ENCODE measurements at places on chromosomes 5 and 9. TPM values are rescaled to one million over a fixed set of nuclear protein-coding genes. Genes with fewer than 3 reads are reported as not detected.
A peak's percentile ranks its signal among the peaks of the same experiment; 100 is the strongest.

- DNase-seq, result no peak
Measured at GRCh38 chr5:1911773-1912235, 29.1 kb upstream of the IRX4 start.

DNA sequence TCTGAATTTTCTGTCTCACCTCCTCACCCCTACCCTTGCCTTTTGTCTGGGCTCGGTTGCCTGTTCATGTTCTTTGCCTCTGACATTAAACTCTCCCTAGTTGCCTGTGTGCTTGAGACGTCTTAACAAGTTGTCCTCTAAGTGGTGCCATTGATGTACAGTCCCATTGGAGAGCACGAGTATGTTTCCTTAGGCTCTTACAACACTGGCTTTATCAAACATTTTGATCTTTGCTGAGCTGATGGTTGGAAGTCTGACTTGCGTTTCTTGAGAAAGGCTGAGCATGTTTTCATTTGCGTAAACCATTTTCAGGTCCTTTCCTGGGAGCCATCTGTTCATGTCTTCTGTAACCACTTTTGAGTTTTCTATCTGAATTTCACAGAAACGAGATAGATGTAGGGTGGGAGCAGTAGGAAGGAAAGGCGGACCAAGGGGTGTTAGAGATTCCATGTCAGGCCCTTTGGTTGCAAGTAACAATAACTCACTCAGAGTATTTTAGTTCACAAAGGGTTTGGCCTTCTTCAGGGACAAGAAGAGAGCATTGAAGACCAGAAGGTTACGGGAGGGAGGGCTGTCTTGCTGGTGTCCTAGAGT is 35.4 kb downstream of the OTULIN start:
- DNase-seq, result no peak

GRCh38 chr9:131593091-131593820 is 47.9 kb downstream of the PRRT1B start:
- DNase-seq, result no peak

DNA sequence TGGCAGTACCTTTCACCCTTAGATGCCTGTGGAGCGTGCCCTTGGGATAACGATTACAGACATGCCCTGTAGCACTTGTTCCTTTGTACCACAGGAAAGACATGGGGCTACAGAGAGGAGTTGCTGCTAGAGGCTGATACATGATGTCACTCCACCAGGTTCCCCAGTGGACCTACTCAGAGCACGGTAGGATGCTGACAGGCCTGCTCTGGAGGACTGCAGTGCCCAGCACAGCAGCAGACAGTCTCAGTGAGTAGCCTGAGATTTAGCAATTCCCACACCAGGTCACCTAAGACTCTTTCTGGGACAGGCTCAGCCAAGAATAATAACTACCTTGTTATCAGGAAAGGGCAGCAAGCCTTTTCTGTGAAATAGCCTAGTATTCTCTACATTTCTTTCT is 28.8 kb downstream of the PDE4D start:
- no peak for DNase-seq

DNA sequence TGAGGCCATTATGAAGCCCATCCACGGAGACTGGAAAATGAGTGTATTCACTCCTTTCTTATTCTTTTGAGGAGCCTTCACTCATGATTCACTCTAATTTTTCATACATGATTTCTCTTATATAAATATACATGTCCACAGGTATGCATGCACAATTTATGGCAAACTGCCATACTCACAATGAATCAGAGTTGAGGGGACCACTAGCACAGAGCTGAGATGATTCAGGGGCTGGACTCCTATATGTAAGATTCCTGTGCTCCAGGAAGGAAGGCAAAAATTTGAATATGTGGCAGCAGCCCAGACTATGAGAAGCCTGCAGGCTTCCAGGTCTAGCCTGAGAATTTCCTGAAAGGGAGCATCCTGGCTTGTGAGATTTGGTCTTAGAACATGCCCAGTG is 484.6 kb downstream of the PRELID2 start:
- DNase-seq, result no peak

DNA sequence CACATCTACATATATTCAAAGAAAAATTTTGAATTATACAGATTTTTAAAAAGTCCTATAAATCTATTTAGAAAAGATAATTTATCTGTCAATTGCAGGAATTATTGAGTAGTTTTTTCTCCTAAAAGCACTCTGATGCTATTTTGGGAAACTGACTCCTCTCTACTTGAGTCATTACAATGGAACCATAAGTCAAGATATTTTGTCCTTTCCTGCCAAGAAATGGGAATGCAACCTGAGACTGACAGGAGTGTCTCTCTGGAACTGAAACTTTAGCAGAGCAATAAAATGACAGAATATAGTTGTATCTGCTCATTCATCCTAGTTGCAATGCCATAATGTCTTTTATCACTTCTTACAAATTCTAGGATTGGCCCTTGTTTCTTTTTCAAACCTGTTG is 48.6 kb downstream of the CARTPT start:
- no peak for DNase-seq

GRCh38 chr5:10102706-10103497 is 146.8 kb downstream of the ATPSCKMT start:
- DNase-seq, result no peak

GRCh38 chr5:150065346-150065745 is 21.0 kb downstream of the CSF1R start:
- DNase-seq, result no peak

DNA sequence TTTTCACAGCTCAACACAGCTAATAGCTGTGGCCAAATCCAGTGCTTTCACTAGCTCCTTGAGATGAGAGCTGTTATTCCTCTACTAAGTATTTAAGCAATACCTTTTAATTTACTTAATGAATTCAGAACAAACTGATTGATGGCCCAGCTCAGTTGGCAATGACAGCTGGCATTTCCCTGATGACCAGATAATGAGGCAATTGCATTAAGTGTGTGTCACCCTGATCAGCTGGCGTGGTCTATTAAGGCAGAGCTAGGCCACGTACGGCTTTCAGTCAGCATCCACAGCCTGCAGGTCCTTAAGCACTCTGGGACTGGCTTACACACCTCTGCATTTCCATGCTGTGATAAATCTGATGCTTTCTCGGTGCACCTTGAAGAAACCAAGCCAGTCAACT is 34.4 kb downstream of the TTLL11 start:
- DNase-seq, result no peak

DNA sequence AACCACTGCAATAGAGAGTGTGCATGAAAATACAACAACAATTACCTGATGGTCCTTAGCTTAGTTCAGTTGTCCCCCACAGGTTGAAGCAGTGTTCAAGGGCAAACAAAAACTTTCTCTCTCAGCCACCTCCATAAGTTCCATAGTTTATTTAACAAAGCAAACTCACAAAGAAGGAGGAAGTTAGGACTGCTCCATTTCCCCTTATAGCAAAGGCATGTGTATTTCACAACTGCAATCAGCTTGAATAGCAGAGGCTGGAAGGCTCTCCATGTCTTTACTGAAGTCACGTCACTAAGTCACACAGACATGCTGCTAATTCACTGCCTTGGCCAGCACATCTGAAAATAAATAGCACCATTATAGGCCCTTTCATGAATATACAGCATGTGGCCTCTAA is 43.3 kb downstream of the DOCK8 start:
- no peak for DNase-seq

GRCh38 chr9:1804128-1804865 is 210.8 kb upstream of the SMARCA2 start:
- DNase-seq, result no peak

DNA sequence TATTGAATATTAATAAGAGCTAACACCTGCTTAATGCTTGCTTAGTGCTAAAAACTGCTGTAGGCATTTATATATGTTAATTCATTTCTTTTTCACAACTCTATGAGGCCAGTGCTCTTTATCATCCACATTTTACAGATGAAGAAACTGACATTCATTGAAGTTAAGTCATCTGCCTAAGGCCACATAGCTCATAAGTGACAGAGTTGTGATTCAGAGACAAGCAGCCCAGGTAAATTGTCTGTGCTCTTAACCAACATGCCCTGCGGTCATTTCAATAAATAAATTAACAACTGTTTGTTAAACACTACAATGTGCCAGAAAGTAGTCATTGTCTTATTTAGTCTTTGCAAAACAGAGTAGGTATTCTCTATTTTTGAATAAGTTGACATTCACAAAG is 1354.4 kb upstream of the C9orf72 start:
- DNase-seq, result no peak

GRCh38 chr9:122158202-122158601 is 1.4 kb downstream of the NDUFA8 start:
- DNase-seq, result no peak

DNA sequence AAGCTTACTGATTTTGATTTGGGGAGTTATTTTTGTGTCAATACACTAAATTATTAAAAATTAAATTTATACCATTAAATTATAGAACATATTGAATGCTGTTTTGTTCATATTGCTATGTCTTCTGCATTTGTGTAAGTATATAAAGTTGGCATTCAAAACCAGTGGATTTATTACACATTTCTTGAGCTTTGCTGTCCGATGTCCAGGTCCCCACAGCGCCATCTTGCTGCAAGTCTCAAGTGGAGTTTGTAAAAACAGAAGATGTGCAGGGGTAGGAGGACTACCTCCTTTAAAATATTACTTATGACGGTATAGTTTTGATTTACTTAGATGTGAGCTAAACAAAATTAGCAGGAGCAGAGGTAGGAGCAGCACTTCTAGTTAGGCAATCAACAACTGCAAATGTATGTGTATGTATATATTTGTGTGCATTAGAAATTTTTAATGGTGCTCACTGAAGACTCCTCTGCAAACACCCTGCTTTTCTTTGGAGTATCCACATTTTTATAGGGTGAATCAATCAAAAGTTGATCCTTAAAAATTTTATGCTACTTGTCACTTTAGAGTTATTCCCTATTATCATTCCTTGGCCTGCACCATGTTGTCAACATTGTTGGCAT is 37.4 kb downstream of the CPEB4 start:
- peak; percentile 45 for DNase-seq

DNA sequence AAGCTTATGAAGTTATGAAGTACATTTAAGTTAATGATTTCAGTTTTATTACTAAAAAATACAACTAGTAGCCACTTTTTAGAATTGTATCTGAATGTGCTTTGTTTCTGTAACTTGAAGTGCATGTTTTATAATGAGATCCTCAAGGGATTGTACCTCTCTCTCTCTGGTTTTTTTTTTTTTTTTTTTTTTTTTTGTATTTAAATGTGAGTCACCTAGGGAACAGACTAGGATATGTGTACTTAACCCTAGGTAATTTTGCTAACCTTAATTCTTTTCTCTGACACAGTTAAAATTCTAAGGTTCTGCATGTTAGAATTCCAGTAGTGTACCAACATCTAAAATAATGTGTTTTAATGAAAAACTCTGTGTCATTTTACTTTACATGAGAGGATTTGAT is 59.5 kb downstream of the CDC42SE2 start:
- DNase-seq, result no peak

GRCh38 chr5:89597878-89598277 is 714.9 kb upstream of the MEF2C start:
- no peak for DNase-seq

GRCh38 chr5:56641635-56642260 is 173.6 kb upstream of the MAP3K1 start:
- no peak for DNase-seq

GRCh38 chr5:6296524-6296923 is 81.8 kb downstream of the MED10 start:
- no peak for DNase-seq

- DNase-seq, result no peak
Measured at GRCh38 chr9:18405240-18405639, 68.7 kb upstream of the ADAMTSL1 start.

DNA sequence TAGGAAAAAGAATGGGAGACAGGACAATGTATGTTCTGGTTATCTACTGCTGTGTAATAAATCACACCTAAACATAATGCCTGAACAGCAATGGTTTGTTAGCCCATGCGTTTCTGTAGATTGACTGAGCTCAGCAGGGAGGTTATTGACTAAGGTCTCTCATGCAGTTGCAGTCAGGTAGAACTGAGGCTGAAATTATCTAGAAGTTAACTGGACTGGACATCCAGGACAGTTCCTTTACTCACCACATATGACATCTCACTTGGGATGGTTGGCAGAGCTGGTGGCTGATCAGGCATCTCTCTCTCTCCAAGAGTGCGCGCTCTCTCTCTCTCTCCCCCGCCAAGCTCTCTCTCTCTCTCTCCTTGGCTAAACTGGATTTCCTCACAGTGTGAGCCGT is 8.9 kb upstream of the FOXB2 start:
- no peak for DNase-seq

DNA sequence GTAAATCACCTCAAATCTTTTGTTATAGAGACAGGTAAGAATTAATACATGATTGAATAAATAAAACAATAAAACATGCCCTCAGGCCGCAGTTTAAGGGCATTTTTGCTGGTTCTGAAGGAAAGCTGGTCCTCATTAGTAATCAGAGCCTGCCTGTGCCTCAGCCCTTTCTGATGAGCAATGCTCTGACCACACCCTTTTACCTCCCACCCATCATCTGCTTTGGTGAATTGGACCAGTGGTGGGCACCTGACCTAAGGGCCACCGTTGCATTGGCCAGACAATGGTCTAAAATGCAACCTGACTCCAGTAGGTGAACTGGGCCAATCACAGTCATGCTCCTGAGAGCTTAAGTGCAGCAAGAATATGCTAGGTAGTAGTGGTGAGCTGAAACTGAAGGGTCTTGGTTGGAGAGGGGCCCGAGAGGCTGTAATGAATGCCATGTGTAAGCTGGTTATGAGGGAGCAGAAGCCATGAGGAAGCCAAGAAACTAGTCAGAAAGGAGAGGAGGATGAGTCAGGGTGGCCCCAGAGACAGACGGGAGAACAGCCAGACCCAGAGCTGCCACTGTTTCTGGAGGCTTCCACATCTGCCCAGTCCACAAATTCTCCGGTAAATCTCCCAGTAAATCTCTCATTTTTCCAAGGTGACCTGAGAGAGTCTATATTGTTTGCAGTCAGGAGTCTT is 45.5 kb upstream of the ZSWIM6 start:
- DNase-seq, result no peak

- DNase-seq, result no peak
Measured at GRCh38 chr9:114972510-114973136, 42.2 kb upstream of the TNFSF8 start.

- DNase-seq, result no peak
Measured at GRCh38 chr9:122138560-122139268, 20.9 kb downstream of the NDUFA8 start.

- DNase-seq, result no peak
Measured at GRCh38 chr9:76557674-76558225, 98.8 kb downstream of the GCNT1 start.

DNA sequence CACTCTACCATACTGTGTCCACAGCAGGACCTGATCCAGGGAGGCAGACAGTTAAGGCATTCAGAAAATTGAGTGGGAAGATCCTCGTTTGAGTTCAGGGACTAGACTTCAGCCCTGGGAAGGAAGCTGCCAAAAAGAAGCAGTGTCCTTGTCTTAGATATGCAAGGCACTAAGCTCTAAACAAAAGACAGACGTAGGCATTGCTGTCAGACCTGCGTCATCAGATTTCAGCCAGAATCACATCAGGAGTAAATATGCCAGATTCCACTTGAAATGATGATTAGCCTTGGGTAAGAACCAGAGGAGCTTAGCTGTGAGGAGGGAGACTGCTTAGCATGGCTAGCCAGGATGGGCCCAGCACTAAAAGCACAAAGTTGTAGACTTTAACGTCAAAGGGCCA is 56.7 kb downstream of the MAMDC2 start:
- DNase-seq, result no peak

GAPT gene
- total RNA-seq, result not detected

KLF4 gene
- total RNA-seq, result 10.3 TPM

RLN1 gene
- total RNA-seq, result not detected

TMEM167A gene
- 45.7 TPM for total RNA-seq

TAF11L5 gene
- not detected for total RNA-seq

LCN10 gene
- total RNA-seq, result not detected

RASEF gene
- total RNA-seq, result 0.48 TPM
